B cell (primary cell): ENCODE measurements at places on chromosomes 5 and 9.
A peak's percentile ranks its signal among the peaks of the same experiment; 100 is the strongest.

- DNase-seq = peak; percentile 42
Measured at GRCh38 chr5:150734579-150735384, 24.0 kb downstream of the DCTN4 start.

DNA sequence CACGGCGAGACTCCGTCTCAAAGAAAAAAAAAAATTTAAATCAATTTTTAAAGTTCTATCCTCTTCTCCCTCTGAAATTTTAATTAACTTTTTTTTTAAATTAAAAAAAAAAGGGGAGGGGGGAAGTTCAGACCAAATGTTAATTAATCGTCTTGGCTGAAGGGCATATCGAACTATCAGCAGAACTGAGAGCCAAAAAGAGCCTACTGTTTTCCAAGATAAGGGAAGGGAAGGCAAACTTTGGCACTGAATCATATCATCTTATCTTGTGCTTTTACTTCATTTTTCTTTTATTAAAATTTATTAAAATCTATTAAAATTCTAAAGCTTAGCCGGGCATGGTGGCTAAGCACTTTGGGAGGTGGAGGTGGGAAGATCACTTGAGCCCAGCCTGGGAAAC lies 45.9 kb upstream of the MTMR12 start:
- DNase-seq = no peak

DNA sequence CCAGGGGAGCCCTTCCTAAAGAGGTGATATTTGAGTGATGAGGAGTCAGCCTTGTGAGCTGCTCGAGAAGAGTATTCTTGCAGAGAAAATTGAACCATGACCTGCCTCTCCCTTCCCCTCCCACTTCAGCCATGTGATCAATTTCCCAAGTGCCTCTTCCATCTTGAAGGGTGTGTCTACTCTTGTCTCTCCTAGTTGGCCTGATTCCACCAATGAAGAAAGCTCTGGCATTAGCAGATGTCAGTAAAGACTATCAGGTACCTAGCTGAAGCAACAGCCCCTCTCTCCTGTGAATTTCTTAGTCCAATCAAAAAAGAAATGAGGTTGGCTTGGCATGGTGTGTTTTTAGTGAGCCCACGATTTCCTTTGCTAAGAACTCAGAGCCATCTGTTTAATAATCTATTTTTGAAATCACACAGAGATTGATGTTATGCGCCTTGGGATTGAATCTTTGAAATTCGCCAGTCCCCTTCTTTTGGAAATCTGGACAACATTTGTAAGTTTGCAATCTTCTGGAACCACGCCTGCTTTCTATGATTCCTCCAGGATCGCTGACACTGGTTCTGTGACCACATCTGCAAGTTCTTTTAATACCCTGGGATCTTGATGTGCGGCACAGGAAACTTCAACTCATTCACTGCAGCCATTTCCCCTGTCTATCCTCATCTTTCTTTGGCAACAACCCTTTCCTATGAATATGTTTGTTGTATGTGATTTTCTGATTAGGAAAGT lies 404.6 kb downstream of the DMRT2 start:
- no peak for DNase-seq

DNA sequence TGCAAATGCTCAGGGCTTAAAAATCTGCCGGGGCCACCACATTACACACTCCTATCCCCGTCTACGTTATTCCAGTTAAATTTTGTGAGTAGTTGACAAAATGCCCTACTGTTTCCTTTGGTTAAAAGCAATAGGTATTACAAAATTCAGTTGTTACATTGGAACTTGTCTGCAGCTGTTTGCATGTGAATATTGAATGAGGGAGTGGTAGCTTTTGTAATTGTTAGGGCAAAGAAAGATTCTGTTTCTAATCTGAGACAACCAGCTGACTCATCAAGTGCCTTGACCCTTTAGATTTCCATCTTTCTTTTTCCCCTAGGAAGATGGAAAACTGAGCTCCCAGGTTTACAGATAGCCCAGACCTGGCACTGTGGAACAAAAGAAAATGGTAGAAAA lies 30.2 kb downstream of the MAML1 start:
- no peak for DNase-seq

- DNase-seq = no peak
Measured at GRCh38 chr5:151005950-151006576, 14.3 kb upstream of the GPX3 start.

DNA sequence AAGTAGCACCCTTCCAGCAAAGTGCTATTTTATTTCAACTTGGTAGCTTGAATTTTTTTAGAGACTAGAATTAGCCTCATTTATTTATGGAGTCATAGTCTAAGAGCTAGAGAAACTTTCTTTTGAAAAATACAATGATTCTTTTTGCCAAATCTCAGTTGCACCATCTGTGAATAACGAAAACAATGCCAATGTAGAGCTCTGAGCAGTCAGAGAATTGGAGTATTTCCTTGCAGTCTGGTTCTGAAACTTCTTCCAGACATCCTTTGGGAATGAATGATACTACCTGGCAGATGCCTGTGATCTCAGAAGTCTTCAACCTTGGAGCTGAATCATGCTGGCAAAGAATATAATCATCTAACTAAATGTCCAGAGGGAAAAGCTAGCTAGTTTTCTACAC lies 511.5 kb upstream of the CYLC2 start:
- DNase-seq = no peak

- DNase-seq = no peak
Measured at GRCh38 chr5:149936044-149936699, 8.4 kb downstream of the PDE6A start.

GRCh38 chr5:122295138-122295537 lies 16.9 kb upstream of the SNCAIP start:
- DNase-seq = no peak

- no peak for DNase-seq
Measured at GRCh38 chr9:90251316-90251715, 391.3 kb downstream of the DIRAS2 start.

GRCh38 chr9:110058304-110058953 lies 149.5 kb downstream of the C9orf152 start:
- peak; percentile 75 for DNase-seq

- DNase-seq = no peak
Measured at GRCh38 chr9:121178676-121179372, 22.8 kb downstream of the RAB14 start.

DNA sequence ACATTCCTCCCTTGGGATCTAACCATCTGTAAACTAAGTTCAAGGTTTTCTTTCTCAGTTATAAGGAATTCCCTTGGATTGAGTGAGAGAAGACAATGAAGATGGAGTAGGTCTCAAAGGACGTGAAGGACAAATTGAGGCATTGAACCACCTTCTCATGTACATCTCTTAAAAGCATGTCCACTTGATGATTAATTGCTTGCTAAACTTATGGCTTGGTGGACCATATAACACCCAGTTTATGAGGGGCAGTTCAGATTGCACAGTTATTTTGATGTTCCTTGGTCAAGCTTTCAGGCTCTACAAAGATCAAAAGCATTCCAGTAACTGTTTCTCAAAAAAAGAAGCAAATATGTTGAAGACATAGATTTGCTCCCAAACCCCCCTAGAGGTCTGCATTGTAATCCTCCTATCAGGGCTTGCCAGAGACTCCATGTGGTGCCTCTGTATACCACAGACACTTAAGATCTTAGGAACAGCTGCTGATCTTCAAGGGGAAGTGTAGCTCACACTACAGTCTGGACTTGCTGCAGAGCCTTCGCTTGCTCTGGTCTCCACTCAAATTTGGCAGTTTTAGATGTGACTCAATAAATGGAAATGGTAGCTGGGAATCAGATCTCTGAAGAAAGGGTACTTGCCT lies 56.9 kb upstream of the ALDH1A1 start:
- DNase-seq = no peak

DNA sequence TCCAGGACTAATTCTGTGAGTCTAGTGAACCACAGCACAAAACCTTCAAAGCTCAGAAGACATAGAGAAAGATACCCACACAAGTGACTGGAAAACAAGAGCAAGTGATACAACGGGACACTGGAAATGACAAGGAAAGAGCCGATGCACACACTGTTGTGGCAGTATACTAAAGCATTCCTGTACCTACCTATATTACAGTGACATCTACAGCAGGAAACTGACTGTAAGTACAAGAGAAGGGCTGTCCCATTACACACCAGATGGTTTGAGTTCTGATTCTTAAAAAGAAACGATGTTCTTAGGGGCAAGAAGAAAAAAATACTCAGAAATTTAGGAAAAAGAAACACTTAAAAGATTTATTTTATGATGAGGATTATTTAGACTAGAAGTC lies 18.5 kb downstream of the TMEM245 start:
- no peak for DNase-seq

DNA sequence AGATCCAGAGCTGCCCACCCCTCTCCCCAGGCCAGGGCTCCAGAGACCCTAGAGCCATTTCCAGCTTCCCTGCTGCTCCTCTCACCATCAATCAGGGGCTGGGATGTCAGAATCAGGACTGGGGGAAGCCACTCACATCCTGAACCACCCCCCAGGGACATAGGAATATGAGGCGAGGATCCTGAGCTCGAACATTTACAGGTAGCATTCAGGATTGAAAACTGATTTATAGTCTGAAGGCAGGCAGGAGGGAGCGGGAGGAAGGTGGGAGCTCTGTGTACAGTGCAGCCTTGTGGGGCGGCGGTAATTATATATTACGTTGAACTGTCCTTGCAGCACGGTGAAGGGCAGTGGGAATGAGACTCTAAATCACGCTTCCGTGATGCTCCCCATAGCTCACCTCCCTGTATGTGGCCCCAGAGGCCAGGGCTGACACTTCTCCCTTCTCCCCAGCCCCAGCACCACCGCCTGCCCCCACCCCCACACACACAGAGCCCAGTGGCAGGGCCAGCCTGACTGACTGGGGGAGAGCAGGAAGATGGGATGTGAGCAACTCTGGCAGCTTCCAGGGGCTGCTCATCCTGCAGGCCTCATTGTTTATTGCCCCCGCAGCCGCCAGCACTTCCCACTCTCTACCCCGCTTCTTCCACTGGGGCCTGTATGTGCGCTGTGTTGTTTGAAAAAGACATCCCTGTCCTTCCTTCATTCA lies 76.0 kb upstream of the HSPA9 start:
- DNase-seq = no peak

- DNase-seq = no peak
Measured at GRCh38 chr9:32136700-32137339, 247.6 kb upstream of the ACO1 start.

DNA sequence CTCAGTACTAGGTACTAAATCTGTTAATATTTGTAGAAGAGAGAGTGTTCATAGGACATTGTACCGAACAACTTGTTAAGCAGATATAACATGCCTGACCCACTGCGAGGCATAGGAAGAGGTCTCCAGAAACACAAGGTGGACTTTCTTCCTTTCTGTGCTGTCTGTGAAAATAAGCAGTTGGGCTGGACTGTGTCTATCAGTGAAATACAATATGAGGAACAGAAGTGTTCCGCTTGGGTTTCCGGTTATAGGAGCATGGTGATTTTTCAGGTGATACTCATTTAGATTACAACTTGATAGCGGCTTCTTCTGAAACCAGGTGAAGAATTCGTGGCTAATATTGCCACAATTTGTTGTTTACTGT lies 60.9 kb upstream of the TLR4 start:
- DNase-seq = no peak

DNA sequence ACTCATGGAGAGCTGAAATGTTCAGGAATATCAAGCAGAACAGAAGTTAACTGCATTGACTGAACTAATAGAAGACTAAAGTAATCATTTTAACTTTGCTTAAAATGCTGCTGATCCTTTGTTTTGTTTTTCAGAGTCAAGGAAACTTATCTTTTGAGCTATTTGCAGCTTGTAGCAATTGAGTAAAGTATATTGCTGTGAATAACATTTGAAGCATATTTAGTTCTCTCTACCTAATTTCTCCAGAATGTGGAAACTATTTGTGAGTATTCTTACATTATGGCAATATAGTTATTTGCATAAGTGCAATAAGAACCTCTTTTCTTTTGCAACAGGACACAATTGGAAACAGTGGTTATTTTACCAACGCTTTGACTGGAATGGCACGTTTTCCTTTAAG lies 5.3 kb upstream of the SOX30 start:
- DNase-seq = no peak

DNA sequence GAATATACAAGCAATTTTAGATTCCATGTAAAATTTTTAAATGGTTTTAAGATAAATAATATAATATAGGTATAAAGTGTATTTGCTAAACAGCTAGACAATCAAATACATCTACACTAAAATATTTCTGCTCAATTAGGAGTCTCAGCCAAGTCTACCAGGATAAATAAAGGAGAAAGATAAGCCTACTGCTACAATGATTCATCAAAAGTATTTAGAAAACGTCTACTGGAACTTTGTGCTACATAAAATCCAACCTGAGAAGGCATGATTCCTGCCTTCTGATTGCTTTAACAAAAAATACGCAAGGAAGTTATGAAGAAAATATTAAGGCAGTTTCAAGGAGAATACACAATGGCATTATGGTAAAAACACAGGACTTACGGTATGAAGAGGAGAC lies 570.6 kb downstream of the EFNA5 start:
- DNase-seq = no peak

- no peak for DNase-seq
Measured at GRCh38 chr9:92564982-92565381, 29.2 kb upstream of the ECM2 start.

GRCh38 chr5:54930736-54931135 lies 54.7 kb downstream of the ESM1 start:
- no peak for DNase-seq

- DNase-seq = peak; percentile 43
Measured at GRCh38 chr9:73183917-73184861, 32.5 kb downstream of the ANXA1 start.

DNA sequence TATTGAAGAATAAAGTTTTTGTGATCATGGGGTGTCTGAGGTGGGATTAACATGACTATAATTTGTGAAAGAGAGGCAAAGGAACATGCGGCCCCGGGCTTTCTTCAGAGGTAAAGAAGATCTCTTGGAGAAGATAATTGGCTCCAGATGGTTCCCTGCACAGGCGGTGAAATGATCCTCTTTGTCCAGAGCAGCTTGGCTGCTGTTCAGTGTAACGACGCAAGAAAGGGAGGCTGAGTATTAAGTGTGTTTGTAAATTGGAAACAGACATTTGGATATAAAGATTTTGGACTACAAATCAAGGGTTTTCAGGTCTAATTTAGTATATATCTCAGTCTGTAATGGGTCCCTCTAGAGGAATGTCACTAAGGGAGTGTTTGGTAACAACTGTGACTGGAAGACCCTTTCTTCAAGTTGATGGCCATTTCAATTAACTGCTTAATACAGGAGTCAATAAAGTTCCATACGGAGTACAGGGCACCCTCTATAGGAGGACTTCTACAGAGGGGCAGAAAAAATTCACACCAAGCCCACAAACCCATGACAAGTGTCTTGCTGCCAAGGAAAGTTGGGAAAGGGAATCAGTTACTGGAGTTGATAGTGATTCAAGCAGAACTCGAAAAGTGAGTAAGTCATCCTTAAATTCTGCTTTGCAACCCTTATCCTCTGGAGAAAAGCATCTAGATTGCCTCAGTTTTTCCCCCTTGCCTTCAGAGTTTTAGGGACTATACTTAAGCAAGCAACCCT lies 4.1 kb downstream of the EQTN start:
- no peak for DNase-seq

GRCh38 chr5:176765687-176766086 lies 44.7 kb upstream of the UNC5A start:
- DNase-seq = no peak

- no peak for DNase-seq
Measured at GRCh38 chr5:157203417-157203816, 22.8 kb downstream of the ITK start.
